MCF 10A (cell line): ENCODE measurements at places on chromosomes 4 and X.
A peak's percentile ranks its signal among the peaks of the same experiment; 100 is the strongest.

DNA sequence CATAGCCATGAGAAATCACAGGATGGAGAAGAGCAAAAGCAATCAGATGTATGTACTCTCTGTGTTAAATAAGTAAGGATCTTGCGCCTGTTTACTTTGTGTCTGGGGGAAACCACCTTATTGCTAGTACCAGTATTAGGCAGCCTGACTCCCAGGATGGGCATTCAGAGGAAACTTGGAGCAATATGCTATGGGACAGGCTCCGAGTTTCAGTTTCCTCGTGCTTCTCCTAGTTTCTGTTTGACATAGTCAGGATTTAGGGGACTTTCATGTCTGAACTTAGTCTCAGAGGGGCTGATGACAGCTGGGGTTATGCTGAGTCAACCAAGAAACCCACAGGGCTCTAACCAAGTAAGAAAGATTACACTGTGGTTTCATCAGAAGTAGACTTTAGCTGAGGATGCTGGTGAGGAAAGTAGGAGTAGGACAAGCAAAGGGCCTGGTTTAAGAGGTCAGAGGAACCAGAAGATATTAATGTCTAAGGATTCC is 13.5 kb downstream of the NSUN7 start:
- H3K27me3 ChIP-seq, result no peaks in the 10 kb centered on the region
- DNase-seq, result no peak
- no peaks in the 10 kb centered on the region for H3K4me1 ChIP-seq
- no peaks in the 10 kb centered on the region for H3K36me3 ChIP-seq

- no peak overlapping the region for H3K27ac ChIP-seq
- no peaks in the 10 kb centered on the region for H3K27me3 ChIP-seq
- H3K4me3 ChIP-seq, result no peak overlapping the region
- no peak for DNase-seq
- H3K4me1 ChIP-seq, result no peaks in the 10 kb centered on the region
Observed at GRCh38 chr4:98571161-98571786, 87.1 kb downstream of the TSPAN5 start.

- no peaks in the 10 kb centered on the region for H3K27me3 ChIP-seq
- no peaks in the 10 kb centered on the region for H3K4me1 ChIP-seq
- no peak overlapping the region for H3K4me3 ChIP-seq
- H3K27ac ChIP-seq, result no peak overlapping the region
- peak; percentile 92 for DNase-seq
- no peaks in the 10 kb centered on the region for H3K36me3 ChIP-seq
Observed at GRCh38 chr4:185839194-185839712, 27.3 kb upstream of the SORBS2 start.

DNA sequence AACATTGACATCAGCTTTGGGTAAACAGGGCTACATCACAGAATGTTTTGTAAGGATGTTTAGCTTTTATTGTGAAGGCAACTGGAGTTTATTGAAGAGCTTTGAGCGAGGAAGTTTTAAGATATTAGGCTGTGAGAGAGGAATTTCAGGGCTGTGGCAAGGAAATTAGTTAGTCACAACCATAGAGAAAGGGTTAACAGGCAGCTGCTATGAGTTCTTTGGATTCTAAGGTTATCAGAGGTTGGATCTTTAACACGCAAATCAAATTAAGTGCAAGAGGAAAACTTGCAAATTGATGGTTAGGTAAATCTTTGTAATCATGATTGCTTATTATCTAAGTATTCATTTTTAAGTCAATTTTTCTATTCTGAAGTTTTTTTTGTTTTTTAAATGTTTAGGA is 156.0 kb downstream of the UGT8 start:
- no peaks in the 10 kb centered on the region for H3K4me1 ChIP-seq
- DNase-seq, result no peak
- H3K27me3 ChIP-seq, result peaks cover 33% of the 10 kb centered on the region
- H3K36me3 ChIP-seq, result no peaks in the 10 kb centered on the region

DNA sequence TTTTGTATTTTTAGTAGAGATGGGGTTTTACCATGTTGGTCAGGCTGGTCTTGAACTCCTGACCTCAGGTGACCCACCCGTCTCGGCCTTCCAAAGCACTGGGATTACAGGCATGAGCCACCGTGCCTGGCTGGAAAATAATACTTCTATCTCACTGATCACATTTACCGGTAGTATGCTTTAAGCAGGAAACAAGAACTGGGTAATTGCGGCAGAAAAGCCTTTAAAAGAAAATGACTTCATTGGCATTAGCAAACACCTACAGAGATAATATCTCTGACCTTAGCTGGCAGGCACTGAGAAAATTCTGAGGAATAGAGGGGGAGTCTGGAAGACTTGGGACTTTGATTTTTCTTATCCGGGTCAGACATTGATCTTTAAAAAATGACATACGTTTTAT is 78.5 kb downstream of the SHROOM3 start:
- DNase-seq, result no peak
- H3K27me3 ChIP-seq, result no peaks in the 10 kb centered on the region
- no peak overlapping the region for H3K4me3 ChIP-seq

GRCh38 chr4:23763559-23763958 is 126.3 kb downstream of the PPARGC1A start:
- H3K4me3 ChIP-seq, result no peak overlapping the region
- H3K27me3 ChIP-seq, result no peaks in the 10 kb centered on the region
- DNase-seq, result no peak
- H3K4me1 ChIP-seq, result peaks cover 16% of the 10 kb centered on the region
- H3K36me3 ChIP-seq, result no peaks in the 10 kb centered on the region

GRCh38 chr4:177001271-177002175 is 208.8 kb upstream of the VEGFC start:
- DNase-seq, result peak; percentile 32
- H3K4me1 ChIP-seq, result peaks cover 24% of the 10 kb centered on the region
- H3K27me3 ChIP-seq, result no peaks in the 10 kb centered on the region
- H3K4me3 ChIP-seq, result no peak overlapping the region

- H3K27me3 ChIP-seq, result peaks cover 58% of the 10 kb centered on the region
- no peak overlapping the region for H3K27ac ChIP-seq
- H3K4me3 ChIP-seq, result no peak overlapping the region
- DNase-seq, result no peak
- H3K4me1 ChIP-seq, result peaks cover 15% of the 10 kb centered on the region
Observed at GRCh38 chrX:41903544-41903943, 19.8 kb downstream of the CASK start.

GRCh38 chrX:108795240-108795639 is 58.9 kb upstream of the IRS4 start:
- no peak overlapping the region for H3K4me3 ChIP-seq
- DNase-seq, result no peak
- H3K27me3 ChIP-seq, result peaks cover 93% of the 10 kb centered on the region
